Activated T-cell treated with anti-CD3 and anti-CD28 coated beads, Interleukin-2, amount 50 U/mL, for 72 hours (primary cell): ENCODE measurements at places on chromosomes 13 and 19. TPM values are rescaled to one million over a fixed set of nuclear protein-coding genes. Genes with fewer than 3 reads are reported as not detected.

DNA sequence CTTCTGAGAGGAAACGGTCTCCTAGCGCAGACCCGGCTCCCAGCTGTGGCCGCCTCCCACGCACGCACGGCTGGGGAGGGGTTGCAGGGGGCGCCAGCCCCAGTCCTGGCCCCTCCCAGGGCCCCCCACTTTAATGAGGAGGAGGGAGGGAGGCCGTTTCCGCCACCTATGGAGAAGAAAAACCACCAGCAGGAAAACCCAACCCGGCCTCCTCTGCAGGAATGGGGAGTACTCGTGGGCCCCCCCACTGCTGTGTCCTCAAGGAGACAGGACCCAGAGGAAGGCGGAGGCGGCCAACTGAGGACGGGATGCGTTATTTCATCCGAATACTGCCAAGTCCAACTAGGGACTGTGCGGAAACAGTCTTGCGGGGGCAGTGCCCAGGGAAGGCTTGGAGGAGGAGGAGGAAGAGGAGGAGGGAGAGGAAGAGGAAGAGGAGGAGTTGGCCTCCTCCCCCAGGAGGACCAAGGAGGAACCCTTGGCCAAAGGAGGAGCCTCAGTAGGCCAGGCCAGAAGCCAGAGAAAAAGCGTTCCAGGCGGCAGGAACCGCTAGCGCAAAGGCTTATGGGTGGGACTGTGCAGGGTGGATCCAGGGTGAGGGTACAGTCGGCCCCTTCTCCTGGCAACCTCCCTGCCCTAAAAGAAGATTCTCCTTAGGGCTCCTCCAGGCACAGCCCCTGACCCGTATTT lies 3.9 kb upstream of the SSBP4 start:
- DNase-seq = no peak

The IGFL1 gene
- not detected for total RNA-seq

- no peak for DNase-seq
These were observed 51.3 kb downstream of the C13orf46 start for GRCh38 chr13:113922412-113923118.

The TNFSF11 gene
- total RNA-seq = 2.2 TPM

DNA sequence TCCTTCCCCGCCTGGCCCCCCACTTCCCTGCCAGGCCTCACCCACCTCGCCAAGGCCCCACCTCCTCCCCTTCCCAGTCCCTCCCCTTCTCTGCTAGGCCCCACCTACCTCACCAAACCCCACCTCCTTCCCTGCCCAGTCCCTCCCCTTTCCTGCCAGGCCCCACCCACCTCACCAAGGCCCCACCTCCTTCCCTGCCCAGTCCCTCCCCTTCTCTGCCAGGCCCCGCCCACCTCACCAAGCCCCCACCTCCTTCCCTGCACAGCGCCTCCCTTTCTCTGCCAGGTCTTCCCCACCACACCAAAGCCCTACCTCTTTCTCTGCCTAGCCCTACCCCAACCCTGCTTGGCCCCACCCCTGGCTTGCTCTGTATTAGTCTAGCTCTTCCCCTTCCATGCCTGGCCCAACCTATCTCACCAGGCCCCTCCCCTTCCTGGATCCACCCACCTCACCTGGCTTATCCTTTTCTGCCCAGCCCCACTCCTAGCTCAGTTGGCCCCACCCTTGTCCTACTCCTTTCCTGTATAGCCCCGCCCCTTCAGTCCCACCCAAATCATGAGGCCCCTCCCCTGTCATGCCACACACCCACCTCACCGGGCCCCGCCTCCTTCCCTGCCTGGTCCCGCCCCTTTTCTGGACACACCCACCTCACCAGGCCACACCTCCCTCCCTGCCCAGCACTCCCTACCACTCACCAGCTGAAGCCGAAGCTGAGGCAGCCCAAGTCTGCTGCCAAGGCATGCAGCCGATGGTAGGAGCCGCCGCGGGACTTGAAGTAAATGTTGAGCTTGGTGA lies 16.2 kb downstream of the CERS1 start:
- DNase-seq = peak; percentile 31

DNA sequence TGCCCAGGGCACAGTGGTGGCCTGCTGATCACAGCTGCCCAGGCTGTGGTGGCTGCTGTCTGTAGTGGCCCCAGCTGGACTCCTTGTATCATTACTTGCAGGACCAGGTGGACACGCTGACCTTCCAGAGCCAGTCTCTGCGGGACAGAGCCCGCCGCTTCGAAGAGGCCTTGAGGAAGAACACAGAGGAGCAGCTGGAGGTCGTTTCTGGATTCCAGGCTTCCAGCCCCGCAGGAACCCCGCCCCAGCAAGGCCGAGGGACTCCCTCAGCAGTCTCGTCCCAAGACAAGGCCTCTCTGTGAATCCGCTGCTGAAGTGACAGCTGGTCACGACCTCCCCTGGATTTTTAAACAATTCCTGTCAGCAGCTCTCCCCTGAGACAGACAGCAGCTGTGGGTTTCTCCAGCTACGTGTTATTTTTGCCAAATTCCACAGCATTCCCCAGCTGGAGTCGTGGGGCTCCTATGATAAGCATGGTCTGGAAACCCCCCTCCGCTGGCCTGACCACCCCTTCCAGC lies 98.3 kb downstream of the SLC7A1 start:
- DNase-seq = no peak

The CLDN10 gene
- not detected for total RNA-seq

The IL11 gene
- total RNA-seq = 4.0 TPM
